ENCODE measurements at places on chromosomes 12 and 14. TPM values are rescaled to one million over a fixed set of nuclear protein-coding genes. Genes with fewer than 3 reads are reported as not detected.

- peak; percentile 43 for DNase-seq
- H3K27me3 ChIP-seq, result peaks cover 34% of the 10 kb centered on the region
- H3K27ac ChIP-seq, result peak within 1 kb of the TSS; percentile 56
- H3K4me3 ChIP-seq, result peak within 1 kb of the TSS; percentile 88
- H3K4me1 ChIP-seq, result peaks cover 18% of the 10 kb centered on the region
Measured at GRCh38 chr12:51591016-51591901, at the start of gene SCN8A. Gene SCN8A, plus strand, starts transcription at chr12:51591233. Its CDS starts 71,585 bp downstream, at chr12:51662818.

Gene NELL2
- 0.10 TPM for total RNA-seq

DNA sequence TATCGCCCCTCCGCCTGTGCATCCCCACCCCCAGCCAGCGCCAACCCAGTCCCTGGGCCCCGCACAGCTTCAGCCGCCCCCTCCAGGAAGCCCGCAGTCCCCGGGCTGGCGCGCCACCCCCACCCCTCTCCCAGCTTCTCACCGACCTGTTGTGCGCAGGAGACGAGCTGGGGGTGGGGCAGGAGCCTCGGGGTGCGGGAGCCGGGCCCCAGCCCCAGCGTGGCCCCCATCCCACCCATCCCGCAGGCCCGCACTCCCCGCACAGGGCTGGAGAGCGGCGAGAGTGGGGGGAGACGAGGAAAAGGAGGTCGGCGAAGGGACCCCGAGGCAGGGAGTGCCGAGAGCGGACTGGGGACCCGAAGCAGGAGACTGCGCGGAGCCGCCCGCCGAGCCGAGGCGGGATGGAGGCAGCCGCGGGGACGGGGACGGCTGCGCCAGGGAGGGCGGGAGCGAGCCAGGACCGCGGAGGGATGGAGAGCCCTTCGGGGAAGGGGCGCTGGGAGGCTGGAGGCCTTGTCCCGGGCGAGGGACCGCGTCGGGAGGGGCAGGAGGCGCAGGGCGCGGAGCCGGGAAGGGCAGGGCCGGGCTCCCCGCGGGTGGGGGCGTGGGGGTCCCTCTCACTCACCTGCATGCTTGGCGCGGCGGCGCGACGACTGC is 498 bp downstream of the PIANP start:
- peaks cover 56% of the 10 kb centered on the region for H3K4me1 ChIP-seq
- peaks cover 36% of the 10 kb centered on the region for H3K27me3 ChIP-seq
- DNase-seq, result peak; percentile 31
- no peaks in the 10 kb centered on the region for H3K36me3 ChIP-seq
- H3K27ac ChIP-seq, result no peak overlapping the region

- H3K27me3 ChIP-seq, result no peaks in the 10 kb centered on the region
- no peak for DNase-seq
- peak overlapping the region; percentile 86 for H3K27ac ChIP-seq
- H3K36me3 ChIP-seq, result peaks cover 57% of the 10 kb centered on the region
- peaks cover 44% of the 10 kb centered on the region for H3K4me1 ChIP-seq
- peak overlapping the region; percentile 92 for H3K4me3 ChIP-seq
Measured at GRCh38 chr12:57523706-57524614, 1.3 kb downstream of the MBD6 start.

DNA sequence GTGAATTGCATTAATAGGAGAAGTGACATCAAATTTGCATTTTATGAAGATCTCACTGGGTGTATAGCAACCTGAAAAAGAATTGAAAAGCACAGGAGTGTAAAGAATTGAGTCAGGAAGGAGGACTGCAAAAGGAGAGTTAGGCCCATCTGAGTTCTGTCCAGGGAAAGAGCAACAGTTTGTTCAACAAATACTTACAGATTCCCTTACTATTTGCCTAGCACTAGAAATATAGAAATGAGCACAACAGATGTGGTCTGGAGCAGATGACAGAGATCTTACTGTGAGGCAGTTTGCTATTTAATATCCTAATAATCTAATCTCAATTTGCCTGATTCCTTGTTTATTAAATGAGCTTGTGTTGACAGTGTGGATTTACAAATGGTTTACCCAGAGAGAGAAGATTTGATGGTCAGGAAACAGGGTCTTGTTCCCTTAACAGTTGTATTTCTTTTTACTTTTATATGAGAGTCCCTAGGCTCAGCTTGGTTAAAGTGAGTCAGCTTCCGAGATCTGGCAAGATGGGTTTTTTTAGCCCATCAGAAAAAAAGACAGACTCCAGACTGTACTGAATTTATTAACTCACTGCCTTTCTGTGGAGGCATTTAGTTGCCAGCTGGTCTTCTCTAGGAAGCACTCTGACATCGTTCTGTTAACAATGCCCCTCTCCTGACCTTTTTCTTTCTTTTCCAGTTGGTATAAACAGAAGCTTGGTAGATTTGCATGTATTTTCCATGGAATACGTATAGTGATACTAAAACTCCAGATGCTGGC is 229.7 kb downstream of the TTC6 start:
- no peaks in the 10 kb centered on the region for H3K36me3 ChIP-seq
- no peaks in the 10 kb centered on the region for H3K27me3 ChIP-seq
- no peaks in the 10 kb centered on the region for H3K4me1 ChIP-seq
- H3K4me3 ChIP-seq, result no peak overlapping the region

Gene HDAC7
- total RNA-seq, result 103 TPM

Gene HOTAIR
- total RNA-seq, result not detected

Gene ST8SIA1
- total RNA-seq, result not detected

- no peak for DNase-seq
- peaks cover 6% of the 10 kb centered on the region for H3K36me3 ChIP-seq
- peak overlapping the region; percentile 76 for H3K4me3 ChIP-seq
- H3K27me3 ChIP-seq, result no peaks in the 10 kb centered on the region
Measured at GRCh38 chr14:68404146-68404527, 388.7 kb downstream of the ZFP36L1 start.

DNA sequence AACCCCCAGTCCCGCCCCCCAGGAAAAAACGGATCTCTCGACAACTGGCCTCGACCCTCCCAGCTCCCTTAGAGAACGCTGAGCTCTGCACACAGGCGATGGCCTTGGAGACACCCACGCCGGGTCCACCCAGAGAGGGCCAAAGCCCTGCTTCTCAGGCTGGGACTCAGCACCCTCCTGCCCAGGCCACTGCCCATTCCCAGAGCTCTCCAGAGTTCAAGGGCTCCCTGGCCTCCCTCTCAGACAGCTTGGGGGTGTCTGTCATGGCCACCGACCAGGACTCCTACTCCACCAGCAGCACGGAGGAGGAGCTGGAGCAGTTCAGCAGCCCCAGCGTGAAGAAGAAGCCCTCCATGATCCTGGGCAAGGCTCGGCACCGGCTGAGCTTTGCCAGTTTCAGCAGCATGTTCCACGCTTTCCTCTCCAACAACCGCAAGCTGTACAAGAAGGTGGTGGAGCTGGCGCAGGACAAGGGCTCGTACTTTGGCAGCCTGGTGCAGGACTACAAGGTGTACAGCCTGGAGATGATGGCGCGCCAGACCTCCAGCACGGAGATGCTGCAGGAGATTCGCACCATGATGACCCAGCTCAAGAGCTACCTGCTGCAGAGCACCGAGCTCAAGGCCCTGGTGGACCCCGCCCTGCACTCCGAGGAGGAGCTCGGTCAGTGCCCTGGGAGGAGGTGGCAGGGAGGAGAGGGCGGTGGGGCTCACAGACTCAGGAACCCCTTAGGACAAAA is 95.8 kb downstream of the LGMN start:
- H3K36me3 ChIP-seq, result peaks cover 46% of the 10 kb centered on the region
- DNase-seq, result no peak
- peak overlapping the region; percentile 95 for H3K27ac ChIP-seq
- peak overlapping the region; percentile 98 for H3K4me3 ChIP-seq
- peaks cover 77% of the 10 kb centered on the region for H3K4me1 ChIP-seq

DNA sequence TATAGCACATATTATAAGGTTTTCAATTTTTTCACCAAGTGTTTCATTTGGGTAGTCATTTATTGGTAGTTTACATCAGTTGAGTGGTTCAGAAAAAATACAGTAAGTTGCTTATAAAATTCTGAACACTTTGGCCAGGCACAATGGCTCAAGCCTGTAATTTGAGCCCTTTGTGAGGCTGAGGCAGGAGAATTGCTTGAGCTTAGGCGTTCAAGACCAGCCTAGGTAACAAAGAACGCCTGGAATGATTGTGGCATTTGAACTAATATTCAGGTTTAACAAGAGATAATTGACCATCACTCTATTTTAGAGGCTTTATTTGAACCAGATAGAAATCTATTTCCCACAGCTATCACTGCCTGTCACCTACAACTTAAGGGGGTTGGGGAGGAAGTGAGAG is 22.7 kb downstream of the HIF1A start:
- peak overlapping the region; percentile 50 for H3K27ac ChIP-seq
- no peak for DNase-seq
- H3K36me3 ChIP-seq, result peaks cover 18% of the 10 kb centered on the region
- no peak overlapping the region for H3K4me3 ChIP-seq

DNA sequence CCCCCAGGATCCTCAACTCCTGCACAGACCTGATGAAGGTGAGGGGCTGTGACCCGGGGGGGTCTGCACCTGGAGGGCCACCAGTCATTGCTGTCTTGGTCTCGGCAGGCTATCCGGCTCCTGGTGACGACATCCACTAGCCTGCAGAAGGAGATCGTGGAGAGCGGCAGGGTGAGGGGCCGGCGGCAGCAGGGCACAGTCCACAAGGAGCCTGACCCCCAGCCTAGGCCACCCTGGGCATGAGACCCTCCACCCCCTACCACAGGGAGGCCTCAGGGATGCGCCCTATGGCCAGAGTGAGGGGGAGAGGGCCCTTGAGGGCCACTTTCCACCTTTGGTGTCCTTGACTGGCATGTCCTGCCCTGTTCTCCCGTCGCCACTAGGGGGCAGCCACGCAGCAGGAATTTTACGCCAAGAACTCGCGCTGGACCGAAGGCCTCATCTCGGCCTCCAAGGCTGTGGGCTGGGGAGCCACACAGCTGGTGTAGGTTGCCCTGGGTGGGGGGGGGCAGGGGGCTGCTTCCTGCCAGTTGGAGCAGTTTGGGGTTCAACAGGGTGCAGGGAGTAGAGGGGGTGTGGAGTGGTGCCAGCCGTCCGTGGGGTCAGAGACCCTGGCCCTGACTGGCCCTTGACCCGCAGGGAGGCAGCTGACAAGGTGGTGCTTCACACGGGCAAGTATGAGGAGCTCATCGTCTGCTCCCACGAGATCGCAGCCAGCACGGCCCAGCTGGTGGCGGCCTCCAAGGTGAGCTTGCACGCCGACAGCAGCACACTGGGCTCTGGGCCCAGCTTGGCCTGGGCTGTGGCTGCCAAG is 25.0 kb downstream of the HIP1R start:
- peak overlapping the region; percentile 53 for H3K27ac ChIP-seq
- H3K27me3 ChIP-seq, result no peaks in the 10 kb centered on the region
- no peak overlapping the region for H3K4me3 ChIP-seq
- H3K36me3 ChIP-seq, result peaks cover 74% of the 10 kb centered on the region
- peaks cover 46% of the 10 kb centered on the region for H3K4me1 ChIP-seq

All from activated B cell treated with CpG ODN at 0.5 μM for 24 hours (primary cell).